NCI-H1436 treated with DMSO at 0.1 percent for 48 hours (cell line): ENCODE measurements at places on chromosomes 5 and 9.

- no peak for DNase-seq
These were observed 2.2 kb downstream of the ZCCHC9 start for GRCh38 chr5:81303563-81303962.

GRCh38 chr9:94029932-94030317, 54.3 kb upstream of the PTPDC1 start:
- DNase-seq: no peak

DNA sequence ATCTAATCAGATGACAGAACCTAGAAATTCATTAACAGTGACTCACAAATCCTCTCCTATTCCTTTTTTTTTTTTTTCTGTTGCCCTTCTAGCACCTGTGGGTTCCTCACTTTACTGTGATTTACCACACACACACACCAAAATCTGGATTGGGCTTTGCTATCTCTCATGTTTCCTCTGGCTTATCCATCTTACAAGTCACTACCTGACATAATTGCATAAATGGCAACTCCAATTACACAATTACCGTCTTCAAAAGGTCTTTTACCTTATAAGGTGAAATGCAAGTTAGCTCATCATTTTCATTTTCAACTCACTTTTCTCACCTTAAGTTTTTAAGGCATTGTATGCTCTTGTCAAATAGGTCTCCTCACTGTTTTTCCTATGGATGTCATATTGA, 426.3 kb upstream of the MEF2C start:
- DNase-seq: no peak

- DNase-seq: no peak
These were observed 162.6 kb downstream of the CPLANE1 start for GRCh38 chr5:37086466-37087173.

- DNase-seq: no peak
These were observed 27.7 kb downstream of the CLTA start for GRCh38 chr9:36218411-36218901.

DNA sequence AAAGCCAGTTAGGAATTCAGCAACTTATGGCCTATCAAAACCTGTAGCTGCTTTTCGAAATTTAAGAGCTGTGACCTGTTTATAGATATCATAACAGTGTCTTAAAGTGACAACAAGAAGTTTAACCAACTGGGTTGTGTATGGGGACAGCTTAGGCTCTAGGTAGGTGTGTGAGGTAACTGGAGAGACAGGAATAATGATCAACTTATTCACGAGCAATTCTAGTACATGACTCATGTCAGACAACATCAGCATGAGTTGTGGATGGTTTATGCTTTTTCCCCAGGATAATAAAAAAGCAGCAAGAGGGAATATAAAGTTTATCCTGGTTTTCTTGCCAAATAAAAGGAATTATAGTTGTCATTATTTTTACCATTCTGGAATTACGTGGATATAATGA, 88.6 kb downstream of the GDNF start:
- no peak for DNase-seq

- DNase-seq: no peak
These were observed 54.6 kb upstream of the SYNPO start for GRCh38 chr5:150585781-150586341.

GRCh38 chr9:91185193-91185886, 176.4 kb downstream of the AUH start:
- DNase-seq: no peak

- no peak for DNase-seq
These were observed 38.8 kb downstream of the CWC27 start for GRCh38 chr5:64807520-64807919.

DNA sequence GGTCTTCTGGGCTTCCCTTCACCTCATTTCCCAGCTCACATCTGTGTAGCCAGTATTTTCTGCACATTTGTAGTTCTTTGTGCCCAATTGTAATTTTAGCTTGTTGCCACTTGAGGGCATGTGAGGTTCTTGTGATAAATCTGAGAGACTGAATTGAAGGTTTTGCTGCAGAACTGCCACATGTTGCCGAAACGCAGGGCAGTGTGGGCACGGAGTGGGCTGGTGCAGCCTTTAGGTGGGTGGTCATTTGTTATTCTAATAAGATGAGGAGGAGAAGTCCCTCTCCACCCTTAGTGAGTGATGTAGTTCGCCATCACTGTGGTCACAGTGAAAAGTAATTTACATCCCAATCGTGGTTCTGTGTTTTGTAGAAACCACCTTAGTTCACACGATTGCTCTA, 21.2 kb downstream of the OTULIN start:
- no peak for DNase-seq

DNA sequence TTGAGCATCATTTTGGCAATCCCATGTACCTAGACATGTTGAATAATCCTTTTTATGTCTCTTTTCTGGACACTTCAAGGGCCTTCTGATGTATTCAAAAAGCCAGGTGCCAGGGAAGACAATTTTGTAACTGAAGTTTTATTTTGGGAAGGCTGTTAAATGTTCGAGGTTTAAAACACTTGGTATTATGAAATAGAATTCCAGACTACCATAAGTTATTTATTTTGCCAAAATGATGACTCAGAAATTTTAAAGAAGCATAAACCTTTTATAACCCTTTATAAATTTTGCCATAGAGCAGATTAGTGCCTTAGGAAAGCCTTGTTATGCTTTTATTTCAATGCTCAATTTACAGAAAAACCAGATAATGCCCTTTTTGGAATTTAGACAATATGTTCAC, 30.3 kb upstream of the UHRF2 start:
- DNase-seq: no peak

DNA sequence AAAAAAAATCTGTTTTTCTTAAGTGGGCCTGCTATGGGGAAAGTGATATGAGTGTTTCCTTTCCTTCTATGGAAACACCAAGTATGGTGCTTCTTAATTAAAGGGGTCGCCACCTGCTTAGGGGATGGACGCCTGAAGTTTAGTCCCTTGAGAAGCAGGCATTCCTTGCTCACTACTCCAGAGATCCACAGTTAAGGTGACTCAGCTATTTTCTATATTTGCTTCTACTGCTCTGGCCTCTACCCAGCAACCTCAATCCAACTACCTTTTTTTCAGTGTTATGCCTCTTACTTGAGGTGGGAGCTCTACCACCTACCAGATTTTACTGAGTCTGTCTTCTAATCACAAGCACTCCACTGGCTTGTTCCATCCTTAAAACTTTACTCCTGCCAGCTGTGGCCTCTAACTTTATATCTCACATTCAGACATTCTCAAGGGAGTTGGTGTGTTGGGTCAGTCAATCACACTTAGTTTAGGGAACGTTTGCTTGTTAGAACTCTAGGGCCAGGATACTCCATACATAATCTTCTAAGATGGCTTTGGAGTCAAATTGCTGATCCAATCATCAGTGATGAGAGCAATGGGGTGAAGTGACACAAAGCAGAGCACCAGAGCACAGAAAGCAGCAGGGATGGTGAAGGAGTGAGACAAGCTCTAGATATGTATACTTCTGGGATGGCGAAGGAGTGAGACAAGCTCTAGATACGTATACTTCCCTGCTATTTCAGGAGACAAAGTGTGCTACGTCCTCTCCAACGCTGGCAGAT, 708.1 kb downstream of the EFNA5 start:
- no peak for DNase-seq

GRCh38 chr5:43065948-43066798, 26.1 kb upstream of the ANXA2R start:
- no peak for DNase-seq

- no peak for DNase-seq
These were observed 17.4 kb downstream of the UBTD2 start for GRCh38 chr5:172266071-172266675.

DNA sequence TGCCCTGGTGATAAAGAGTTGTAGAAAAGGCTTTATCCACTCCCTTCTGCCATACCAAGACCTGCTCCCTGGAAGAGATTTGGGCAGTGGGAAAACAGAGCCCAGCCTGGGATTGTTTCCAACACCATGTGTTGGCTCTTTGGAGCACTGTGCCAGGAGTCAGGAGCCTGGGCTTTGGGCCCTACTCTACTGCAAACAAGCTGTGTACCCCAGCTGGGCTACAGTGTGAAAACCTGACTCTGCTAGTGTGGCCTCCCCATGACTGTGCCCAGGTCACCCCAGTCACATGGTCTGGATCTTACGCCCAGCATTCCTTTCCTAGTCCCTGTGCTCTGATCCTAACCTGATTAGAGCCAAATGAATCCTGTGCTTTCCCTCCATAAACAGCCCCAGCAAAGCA, 39.3 kb upstream of the SHB start:
- no peak for DNase-seq

GRCh38 chr5:74877624-74878304, 11.6 kb upstream of the FAM169A start:
- DNase-seq: no peak

DNA sequence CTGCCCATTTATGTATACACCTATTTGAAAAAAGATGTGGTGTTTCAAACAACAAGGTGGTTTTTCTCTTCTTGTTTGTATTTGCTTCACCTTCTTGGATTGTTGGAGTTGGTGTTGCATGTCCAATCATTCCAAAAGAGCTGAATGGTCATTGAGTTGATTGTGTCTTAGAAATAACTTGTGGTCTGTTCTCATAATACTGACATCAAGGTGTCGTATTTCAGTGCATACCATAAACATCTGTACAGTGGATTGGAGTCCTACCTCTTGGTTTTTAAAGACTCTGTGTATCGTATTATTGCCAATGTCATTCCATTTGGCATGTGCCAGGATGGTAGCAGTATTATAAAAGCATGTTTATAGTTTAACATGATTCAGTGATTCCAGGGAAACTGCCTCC, 73.2 kb downstream of the TRIO start:
- no peak for DNase-seq

DNA sequence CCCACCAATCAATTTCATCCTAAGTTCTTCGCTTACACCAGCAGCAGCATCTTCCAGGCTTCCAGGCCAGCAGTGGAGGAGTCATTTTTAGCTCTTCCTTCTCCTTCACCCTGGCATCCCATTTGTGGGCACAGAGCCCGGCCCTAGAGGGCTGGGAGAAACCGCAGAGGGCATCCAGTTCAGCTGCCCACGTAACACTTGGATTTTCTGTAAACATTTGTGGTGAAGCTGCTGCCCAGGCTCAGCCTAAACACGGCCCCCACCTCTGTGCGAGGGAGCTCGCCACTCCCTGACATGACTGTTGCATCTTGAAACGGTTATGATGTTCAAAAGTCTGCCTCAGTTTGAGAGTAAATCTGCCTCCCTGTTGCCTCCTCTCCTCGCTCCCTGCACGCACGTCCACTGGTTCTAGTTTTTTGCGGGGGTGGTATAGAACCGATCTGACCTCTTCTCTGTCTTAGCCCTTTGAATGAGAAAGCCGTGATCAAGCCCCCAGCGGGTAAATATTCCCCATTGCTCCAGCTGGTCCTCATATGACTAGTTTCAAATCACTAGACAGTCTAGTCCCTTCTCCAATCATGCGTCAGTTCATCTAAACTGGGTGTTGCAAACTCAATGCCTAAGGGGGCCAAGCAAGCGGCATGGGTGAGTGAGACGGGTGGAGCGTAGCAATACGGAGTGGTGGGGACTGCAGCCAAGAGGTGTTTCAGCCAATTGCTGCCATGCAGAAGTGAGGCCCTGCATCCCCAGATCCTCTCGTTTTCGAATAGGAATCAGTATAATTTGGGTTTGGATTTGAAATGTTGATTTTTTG, 34.9 kb upstream of the N4BP3 start:
- DNase-seq: no peak

DNA sequence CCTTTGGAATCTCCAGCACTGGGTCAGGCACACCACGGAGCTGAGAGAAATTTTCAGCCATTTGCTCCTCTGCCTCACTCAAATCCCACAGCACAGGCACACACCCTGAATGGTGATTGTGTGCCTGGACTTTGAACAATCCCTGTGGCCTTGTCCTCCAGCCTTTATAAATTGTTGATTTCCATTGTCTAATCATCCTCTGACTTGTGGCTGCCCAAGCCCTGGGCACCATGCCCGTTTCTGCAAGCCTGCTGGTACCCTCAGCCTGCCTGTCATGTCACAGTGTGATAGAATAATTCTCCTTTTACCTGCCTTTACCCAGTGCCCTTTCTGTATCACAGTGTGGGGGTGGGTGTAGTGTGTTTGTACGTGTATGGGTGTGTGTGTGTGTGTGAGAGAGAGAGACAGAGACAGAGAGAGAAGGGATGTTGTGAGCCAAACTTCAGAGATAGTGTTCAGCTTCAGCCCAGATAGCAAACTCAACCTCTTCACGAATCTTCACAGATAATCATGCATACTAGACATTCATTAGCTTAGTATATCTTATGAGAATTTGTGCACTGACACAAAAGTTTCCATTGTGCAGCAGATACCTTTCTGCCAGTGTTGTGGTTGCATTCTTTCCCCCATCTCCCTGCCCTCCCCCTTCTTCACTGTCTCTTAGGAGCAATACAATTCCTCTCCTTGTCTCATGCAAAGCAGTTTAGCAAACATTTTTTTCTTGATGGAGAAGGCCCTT, 27.8 kb upstream of the SLC44A1 start:
- DNase-seq: no peak

DNA sequence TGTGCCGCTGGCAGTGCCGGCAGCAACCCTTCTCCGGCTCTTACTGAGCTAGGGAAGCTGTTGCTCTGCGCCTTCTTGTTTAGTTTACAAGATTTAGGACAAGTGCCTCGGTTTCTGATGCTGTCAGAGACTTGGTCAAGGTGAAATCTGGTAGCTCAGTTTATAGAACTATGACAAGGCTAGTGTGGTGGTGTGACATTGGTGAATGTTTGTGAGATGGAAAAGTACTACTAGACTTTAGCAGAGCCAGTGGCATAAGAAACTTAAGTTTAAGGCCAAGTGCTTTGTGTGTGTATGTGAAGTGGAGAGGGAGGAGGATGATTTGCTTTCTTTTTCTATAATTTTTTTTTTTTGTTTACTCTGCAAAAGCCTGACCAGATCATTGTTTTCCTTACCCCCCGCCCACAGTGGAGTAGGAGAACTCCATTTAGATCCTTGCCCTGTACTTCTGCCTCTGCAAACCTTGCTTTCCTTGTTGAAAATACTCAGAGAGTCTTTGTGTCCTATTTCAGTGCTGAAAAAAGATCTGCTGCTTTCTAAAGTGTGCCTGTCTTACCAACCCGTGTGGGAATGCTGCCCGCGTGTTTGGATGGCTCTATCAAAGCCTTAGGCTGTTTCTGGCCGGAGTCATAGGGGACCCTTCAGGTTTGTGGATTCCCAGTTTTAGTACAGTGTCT, 75.9 kb downstream of the TRIO start:
- no peak for DNase-seq

DNA sequence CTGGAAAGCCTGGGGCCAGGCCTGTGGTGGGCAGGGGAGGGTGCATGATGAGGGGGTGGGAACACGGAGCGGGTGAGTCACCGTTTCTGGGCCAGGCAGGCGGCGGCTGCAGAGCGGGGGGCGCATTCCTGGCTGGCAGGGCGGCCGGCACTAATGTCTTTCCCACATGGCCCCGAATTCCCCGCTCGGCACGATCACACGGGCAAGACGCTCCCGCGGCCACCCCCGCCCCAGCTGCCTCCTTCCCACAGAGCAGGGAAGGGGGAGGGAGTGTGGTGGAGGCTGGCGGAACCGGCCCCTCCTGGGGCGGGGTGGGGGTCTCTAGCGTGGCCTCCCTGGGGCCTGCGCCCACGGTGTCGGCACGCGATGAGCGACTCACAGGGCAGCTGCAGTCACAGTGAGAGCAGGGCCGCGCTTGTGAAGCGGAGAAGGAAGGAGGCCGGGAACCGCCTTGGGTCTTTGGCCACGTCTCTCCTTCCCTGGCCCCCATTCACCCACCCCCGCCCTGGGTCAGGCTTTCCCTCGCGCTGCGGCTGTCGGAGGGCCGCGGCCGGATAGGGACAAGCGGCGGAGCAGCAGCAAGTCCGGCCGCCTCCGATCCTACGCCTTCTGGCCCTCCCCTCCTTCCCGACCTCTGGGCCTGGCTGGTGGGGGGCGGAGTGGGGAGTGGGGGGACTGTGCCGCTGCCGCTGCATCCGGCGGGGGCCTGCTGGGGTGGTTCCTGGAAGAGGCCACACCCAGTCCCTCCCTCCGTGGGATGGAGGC, 48.9 kb downstream of the CXXC5 start:
- no peak for DNase-seq
